ENCODE measurements at places on chromosomes 12 and 14.

GRCh38 chr12:116916714-116917114, 6.0 kb downstream of the FBXW8 start:
- no peak for DNase-seq

DNA sequence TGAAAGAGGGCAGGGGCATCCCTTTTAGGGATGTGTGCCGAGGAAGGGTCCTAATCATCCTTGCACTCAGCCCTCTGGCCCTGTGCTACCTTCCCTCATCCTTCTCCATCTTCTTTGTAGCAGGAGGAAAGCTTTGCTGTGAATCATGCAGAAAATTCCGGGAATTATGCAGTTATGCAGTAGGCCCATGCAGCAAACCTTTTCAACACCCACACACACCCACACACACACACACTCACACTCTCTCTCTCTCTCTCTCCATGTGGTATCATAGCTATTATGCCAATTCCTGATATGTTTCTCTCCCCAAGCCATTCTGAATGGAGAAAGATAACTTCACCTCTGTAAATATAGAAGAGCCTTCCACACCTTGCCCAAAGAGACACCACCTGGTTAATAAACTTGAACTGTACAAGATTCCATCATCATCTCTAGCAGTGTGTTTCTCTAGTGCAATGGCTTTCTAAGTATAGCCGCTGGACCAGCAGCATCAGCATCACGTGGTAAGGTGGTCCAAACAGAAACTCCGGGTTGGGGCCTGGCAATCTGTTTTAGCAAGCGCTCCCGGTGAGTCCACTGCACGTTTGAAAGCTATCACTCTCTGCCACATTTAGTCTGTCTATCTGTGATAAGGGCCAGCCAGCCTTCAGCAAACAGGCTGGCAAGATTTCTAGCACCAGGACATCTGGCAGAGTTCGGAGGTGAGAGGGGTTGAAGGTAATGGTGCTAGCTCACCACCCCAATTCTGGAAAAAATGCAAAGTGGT, 57.6 kb downstream of the MDM2 start:
- no peak for DNase-seq

DNA sequence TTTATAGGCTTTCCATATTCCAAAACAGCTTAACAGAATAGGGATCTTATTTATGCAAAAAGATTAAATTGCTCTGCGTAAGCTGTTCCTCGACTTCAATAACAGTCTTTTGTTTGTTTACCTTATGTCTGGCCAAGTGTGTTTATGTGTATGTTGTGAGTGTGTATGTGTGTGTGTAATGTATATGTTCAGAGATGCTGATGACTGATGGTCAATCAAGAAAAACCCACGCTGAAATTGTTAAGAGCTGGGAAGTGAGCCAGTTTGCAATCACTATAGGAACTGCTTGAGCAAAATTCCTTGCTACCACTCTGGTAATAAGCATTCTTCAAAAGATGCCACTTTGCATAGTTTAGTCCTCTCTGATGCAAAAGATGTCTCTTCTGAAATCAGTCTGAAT, 59.6 kb downstream of the PRKD1 start:
- DNase-seq, result peak; percentile 29

DNA sequence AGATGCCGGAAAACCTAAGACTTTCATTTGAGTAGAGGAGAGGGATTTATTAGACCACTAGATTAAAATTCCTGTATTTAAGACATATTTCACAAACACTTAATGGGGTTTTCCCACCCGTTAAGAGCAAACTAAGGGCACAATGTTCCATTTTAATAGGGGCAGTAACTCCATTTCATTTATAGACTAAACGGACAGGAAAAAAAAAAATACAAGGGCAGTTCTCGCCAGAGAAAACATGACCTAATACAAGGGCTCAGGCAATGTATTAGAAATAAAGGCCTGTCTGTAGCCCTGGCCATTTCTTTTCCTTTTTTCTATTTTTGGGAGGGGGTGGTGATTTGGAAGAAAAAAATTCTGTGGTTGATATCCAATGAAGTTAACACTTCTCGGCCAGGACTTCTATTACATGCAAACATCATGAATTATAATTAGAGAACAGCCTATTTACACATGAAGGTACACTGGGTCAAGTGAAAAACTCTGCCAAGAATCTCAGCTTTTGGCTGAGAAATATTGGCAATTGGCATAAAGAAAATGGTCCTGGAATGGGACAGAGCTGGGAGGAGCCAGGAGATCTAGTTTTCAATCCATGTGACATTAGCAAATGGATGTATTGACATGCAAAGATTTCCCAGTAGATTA, 641.1 kb upstream of the TBX3 start:
- no peak for DNase-seq

GRCh38 chr14:35085441-35085840, 36.3 kb downstream of the PPP2R3C start:
- no peak for DNase-seq

All from NCI-H2081 (cell line).